ENCODE measurements at places on chromosomes 2 and 18.

DNA sequence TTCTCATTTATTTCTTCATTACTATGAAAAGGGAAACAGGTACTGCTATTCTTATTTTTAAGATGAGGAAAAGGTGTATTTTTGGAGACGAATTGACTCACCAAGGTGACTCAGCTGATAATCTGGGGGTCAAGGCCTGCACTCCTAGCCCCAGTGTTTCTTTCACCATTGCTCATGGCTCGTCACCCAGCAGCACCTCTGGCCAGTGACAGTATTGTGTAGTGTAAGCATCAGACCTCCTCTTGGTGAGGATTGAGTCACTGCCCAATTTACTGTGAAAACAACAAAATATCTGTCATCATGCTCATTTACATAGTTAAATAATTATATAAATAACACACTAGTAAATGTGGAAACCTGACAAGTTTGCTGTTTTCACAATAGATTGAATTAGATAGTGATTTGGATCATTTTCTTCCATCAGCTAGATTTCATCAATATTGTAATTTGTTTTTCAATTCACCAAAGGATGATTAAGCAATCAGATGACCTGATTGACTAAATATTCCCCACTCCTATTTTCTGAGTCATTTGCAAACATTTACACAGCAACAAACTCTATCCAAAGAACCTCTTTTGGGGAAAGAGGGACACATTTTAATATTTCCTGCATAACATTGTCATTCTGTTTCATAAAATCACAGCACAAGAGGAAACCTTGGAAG, 492.8 kb upstream of the RAB12 start:
- no peak for DNase-seq

DNA sequence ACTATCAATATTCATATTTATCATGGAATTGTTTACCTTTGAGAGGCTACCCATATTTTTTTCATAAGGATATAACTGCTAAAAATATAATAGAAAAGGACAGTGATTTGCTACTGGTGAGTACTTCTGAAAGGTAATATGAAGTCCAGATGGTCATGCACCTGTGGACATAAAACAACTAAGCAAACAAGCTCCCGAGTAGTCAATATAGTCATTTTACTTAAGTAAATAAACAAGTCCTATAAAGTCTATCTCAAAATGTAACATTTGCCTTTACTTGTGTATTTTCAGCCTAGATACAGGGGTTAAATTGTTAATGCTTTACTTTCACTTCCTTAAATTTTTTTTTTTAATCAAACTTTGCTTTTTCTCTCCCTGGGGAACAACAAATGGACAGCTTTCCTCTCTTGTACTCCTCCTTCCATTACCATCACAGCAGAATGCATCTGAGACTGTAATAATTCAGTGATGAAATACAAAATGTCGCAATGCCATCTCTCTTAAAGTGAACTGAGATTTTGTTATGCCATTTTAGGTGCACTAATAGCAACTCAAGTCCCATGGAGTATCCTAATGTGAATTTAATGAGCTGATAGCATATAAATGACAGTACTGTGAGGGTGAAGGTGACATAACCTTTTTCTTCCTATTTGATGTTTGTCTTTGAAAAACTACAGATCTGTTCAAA, 1325.4 kb upstream of the ZEB2 start:
- no peak for DNase-seq

DNA sequence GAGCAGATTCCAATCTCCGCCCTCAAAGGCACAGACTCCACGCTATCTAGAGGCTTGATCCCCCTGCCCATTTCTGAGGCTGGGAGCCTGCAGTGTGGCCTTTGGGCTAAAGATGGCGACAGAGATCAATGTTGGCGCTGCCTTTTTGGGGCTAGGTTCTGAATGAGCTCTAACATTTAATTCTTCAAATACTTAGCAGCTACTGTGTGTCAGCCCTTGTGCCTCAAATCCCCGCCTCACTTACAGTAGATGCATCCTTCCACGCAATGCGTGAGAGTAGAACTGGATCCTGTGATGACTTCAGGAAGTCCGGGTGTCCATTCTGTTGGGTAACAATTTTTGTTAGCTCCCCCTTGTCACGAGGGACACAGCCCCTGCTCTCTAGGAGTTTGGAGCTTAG, 12.4 kb downstream of the IL1F10 start:
- DNase-seq = peak; percentile 34

DNA sequence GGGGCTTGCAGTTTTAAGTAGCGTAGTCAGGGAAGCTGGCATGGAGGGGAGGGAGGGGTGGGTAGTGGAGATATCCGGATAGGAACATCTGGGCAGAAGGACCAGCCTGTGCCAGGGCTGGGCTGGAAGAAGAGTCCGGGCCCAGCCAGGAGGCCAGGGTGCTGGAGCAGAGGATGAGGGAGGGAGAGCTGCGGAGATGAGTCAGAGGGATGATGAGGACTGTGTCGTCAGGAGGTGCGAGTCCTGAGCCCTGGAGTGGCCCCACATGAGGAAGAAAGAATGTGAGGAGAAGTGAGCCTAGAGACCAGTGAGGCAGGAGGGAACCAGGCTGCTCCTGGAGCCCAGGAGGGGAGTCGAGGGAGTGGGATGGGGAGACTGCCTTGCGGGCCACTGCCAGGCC, 82.4 kb downstream of the CTIF start:
- DNase-seq = no peak

DNA sequence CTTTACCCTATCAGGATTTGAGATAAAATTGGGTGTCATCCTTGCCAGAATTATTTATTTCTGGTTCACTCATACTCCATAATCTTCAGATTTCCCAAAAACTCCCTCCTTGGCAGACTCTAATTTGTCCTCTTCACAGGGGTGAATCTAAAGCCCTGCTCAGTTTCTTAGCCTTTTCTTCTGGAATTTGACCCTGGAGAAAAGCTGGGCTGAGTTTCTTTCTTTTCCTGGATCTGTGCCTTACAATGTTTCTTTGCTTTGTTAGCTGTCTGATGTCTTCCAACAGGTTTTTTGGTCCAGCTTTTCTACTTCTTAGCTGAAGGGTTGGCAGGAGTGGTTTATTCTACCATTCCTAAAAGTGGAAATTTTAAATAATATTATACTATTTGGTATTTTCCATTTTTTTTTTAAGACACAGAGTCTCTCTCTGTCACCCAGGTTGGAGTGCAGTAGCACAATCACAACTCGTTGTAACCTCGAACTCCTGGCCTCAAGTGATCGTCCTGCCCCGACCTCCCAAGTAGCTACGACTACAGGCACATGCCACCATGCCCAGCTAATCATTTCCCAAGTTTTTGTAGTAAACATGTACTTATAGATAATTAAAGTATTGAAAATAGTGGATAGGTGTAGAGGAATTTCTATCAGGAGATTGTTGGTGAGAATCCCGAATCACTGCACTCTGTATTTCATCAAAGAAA, 138.4 kb upstream of the TWIST2 start:
- no peak for DNase-seq

GRCh38 chr2:147293991-147294824, 550.6 kb upstream of the ACVR2A start:
- no peak for DNase-seq

DNA sequence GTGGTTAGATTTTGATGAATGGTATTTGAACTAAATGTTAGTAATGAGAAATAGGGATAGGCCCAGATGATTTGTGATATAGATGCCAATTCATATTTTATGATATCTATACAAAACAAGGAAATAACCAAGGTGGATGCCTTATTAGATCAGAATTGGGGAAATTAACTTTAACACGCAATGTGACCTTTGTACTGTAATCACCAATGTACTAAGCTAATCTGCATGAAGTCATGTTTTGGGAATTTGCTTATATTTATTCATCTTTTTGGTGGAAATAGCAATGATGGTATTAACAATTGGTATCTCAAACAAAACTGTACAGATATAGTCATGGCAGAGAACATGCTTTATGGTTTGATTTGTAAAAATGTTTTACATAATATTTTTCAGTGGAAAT, 504.7 kb downstream of the PLCL1 start:
- DNase-seq = no peak

- no peak for DNase-seq
Measured at GRCh38 chr2:139209586-139209985, 429.4 kb upstream of the NXPH2 start.

- DNase-seq = no peak
Measured at GRCh38 chr2:3959372-3959771, 256.0 kb downstream of the DCDC2C start.

Data from CD8-positive, alpha-beta T cell (primary cell).